ENCODE measurements at places on chromosomes 11 and 22.

- no peak for DNase-seq
Observed at GRCh38 chr11:34642001-34642554, 21.2 kb downstream of the EHF start.

DNA sequence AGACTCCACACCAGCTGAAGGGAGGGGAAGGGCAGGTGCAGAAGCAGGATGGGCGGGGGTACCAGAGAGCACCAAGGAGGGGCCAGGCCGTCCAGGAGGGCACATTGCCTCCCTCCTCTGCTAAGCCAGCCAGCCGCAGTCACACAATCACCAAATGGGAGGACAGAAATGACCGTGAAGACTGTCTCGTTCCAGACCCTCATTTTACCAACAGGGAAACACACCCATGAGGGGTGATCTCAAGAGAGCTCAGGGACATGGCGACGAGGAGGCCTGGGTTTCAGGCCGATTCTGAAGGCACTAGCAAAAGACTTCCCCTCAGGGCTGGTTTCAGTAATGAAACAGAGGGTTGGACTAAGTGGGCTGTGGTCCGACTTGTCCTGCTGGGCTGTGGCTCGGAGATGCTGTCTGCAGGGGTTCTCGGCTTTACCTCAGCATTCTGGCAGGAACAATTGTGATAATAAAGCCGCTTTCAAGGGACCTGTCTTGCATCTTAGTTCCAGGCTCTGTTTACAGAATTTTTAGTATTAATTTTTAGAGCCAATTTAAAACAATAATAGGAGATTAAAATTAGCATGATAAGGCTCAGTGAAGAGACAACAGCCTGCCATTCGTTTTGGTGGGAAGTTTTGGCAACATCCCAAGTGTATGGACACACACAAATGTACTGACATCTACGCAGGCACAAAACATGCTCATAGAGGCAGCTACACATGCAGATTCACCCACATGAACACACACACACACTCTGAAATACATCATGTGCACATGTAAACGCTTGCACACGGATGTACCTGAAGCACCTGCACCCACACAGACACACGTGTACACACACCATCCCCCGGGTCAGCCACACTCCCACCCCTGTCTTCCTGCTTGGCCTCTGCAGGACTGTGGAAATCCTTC, 2.0 kb upstream of the B3GAT1 start:
- DNase-seq, result no peak

DNA sequence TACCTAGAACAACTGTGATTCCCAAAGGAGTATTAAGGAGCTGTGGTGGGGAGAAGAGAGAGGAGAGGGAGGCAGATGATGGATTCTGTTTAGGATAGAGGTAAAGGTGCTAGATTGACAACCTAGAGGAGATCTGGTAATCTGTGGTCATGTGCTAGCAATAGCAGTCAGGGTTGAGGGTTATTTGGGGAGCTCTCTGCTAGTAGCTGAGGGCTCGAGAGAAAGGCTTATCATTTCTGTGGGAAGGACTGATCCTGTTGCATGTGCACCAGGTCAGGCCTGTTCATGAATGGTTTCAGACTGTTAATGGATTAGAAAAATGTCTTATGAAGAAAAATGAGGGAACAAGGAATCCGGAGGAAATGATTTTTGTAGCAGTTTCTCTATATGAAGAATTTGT, 63.2 kb downstream of the MTMR3 start:
- no peak for DNase-seq

GRCh38 chr11:111194860-111195568, 50.5 kb upstream of the POU2AF2 start:
- no peak for DNase-seq

DNA sequence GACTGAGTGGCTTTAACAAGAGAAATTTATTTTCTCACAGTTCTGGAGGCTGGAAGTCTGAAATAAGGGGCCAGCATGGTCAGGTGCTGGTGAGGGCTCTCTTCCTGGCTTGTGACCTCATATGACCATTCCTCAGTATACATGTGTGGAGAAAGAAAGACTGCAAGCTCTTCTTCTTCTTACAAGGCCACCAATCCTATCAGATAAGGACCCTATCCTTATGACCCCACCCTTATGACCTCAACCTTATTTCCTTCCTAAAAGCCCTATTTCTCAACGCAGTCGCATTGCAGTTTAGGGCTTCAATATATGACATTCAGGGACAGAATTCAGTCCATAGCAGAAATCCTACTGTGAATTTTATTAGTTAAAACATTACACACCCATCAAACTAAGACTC, 124.4 kb upstream of the RAG2 start:
- no peak for DNase-seq

Data from GM04503 (cell line).